ENCODE measurements at places on chromosomes 4 and X.

- DNase-seq = no peak
Measured at GRCh38 chrX:15438332-15438731, 54.1 kb upstream of the VEGFD start.

GRCh38 chr4:150986085-150986484, 29.0 kb downstream of the LRBA start:
- DNase-seq = no peak

- DNase-seq = no peak
Measured at GRCh38 chr4:61407642-61408618, 207.8 kb downstream of the ADGRL3 start.

DNA sequence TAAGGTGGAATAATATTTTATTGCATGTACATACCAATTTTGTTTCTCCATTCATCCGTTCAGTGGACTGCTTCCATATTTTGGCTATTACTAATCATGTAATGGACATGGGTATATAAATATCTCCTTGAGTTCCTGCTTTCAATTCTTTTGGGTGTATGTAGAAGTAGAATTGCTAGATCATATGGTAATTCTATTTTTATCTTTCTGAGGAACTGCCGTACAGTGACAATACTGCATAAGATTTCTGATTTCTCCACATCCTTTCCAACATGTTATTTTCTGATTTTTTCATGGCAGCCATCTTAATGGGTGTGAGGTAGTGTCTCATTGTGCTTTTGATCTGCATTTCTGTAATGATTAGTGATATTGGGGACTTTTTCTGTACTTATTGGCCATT, 19.2 kb downstream of the ALPK1 start:
- DNase-seq = no peak

- DNase-seq = no peak
Measured at GRCh38 chr4:28827866-28828265, 1892.3 kb upstream of the PCDH7 start.

Data from activated gamma-delta T cell treated with anti-CD3 and anti-CD28 coated beads, Interleukin-2, amount 50 U/mL, for 16 hours (primary cell).